ENCODE measurements at places on chromosomes 1 and 21. TPM values are rescaled to one million over a fixed set of nuclear protein-coding genes. Genes with fewer than 3 reads are reported as not detected.

NPHS2 gene
- total RNA-seq = not detected

BMP8B gene
- 0.71 TPM for total RNA-seq

GRCh38 chr1:44723496-44724295, 7.3 kb downstream of the RNU5D-1 start:
- peak; percentile 22 for DNase-seq

- no peak for DNase-seq
Observed at GRCh38 chr1:236033336-236033735, 31.6 kb downstream of the NID1 start.

GRCh38 chr1:57839067-57839466, 415.2 kb upstream of the DAB1 start:
- no peak for DNase-seq

DNA sequence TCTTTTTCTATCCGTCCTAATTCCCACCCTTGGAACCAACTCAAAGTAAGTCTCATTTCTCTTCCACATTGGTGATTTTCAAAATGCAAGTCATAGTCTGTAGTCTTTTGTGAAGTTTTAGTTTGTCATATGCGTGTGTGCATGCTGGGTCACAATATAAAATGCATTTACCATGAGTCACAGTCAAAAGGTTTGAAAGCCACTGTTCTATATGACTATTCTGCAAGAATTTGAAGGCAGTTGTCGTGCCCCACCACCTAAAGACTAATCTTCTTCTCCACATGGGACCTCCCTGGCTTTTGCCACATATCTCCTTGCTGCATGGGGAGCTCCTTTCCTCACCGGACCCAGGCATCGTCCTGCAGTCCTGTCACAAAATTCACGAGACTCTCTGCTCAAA, 1.6 kb downstream of the STPG1 start:
- DNase-seq = no peak

DNA sequence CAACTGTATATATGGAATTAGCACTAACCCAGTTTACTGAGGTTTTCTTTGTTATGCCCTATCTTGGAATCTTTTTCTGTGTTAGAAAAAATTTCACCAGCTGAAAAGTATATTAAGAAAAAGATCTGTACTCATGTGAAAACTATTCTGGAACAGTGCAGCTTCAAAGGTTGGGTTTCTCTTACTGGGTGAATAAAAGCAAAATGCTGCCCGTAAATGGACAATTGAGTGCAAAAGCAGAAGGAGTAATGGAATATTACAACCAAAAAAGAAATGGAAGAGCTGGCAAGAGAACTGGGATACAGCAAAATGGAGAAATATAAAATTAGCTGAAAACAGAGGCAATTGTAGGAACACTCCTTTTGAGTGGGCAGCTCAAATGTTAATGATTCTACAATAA, 17.0 kb upstream of the RAVER2 start:
- DNase-seq = peak; percentile 87

GRCh38 chr1:185686821-185687778, 47.1 kb upstream of the HMCN1 start:
- DNase-seq = no peak

Data from muscle of leg (tissue), 16 donors.